ENCODE measurements at places on chromosomes 7 and 10.

- no peak for DNase-seq
Measured at GRCh38 chr7:129188892-129189660, 643 bp downstream of the SMO start.

DNA sequence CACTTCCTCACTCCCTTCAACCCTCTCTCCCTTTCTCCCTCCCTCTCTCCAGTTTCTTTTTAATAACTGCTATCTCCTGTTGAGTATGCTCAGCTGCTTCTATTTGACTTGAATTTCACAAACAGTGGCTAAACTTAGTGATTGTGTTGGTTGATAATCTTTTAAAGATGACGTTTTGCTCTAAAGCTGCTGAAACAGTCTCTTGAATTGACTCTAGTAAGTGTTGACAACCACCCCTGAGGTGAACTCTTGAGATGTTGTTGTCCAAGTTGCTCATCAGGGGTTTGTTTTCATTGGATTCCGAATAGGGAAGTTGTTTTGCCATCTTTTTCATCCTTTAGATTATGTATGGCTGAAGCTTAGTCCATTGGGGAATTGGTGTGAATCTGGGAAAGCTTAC, 176.2 kb downstream of the TWIST1 start:
- no peak for DNase-seq

DNA sequence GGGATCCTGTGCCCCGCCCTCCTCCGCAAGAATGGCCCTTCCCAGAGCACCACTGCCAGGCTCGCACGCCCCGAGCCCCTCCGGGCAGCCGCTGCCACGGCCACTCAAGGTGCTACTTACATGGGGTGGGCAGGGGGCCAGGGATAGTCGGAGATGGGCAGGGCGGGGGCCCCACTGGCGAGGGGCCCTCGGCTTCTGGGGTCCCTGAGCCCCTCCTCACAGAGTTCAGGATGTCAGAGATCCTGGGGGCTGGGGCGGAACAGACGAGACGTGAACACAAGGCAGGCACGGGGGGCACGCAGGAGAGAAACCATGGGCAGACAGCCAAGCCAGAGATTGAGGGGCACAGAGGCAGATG, 25.6 kb downstream of the YKT6 start:
- DNase-seq = no peak

DNA sequence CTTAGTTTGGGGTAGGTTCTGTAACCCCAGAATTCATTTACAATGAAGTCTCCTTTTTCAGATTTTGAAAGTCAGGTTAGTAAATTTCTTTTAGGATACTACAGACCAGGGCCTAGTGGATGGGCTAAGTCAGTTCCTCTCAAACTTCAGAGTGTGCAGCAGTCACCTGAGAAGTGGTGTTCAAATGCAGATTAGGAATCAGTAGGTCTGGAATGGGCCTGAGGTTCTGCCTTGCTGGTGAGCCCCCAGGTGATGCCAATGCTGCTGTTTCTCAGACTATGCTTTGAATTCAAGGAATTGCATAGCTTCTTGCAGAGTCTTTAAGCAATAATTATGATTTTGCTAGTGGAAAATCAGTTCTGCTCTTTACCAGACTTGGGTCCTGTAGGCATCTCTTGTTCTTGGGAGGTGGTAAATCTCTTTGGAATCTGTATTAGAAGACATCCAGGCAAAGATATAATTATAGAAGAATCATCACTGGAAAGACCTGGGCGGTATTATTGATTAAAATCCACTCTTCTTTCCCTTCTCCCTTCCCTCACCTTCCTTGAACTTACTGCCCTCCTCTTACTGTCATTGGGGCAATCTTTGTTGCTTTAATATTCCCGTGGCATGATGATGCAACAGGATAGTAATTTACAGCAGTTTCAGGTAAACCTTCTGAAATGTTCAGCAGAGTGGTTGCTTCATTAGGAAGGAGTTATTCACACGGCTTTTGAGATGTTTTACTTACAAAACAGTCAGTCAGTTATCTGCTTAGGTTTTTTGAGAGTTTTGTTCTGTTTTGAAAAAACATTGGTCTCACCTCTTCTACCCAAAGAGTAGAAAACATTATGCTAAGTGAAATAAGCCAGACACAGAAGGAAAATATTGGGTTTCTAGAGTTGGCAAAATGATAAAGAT, 87.2 kb downstream of the NRF1 start:
- no peak for DNase-seq

DNA sequence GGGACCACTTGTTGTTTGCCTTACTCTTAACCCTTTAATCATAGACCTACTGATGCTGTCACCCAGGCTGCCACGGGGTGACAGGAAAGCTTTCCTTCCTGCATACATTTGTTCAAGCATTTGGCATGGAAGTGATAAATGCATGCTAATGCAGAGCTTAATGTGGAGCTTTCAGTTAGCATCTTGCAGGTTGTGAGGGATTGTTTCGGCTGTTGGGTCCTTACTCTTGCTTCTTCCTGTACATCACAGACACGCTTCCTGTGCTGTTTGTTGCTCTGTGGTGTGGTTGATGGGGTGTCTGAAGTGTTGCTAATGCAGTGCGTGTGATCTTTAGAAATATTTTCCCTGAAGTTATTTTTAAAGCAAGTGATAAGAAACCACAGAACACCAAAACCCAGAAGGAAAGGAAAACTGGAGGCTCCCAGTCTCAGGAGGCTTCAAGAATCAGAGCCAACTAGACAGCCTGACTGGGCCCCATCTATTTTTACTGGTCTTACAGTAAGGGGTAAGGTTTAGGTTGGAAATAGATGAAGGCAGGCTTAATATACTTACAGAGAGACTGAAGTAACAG, 143.1 kb downstream of the CHN2 start:
- no peak for DNase-seq

GRCh38 chr7:100176096-100177044, 811 bp downstream of the GPC2 start:
- no peak for DNase-seq

DNA sequence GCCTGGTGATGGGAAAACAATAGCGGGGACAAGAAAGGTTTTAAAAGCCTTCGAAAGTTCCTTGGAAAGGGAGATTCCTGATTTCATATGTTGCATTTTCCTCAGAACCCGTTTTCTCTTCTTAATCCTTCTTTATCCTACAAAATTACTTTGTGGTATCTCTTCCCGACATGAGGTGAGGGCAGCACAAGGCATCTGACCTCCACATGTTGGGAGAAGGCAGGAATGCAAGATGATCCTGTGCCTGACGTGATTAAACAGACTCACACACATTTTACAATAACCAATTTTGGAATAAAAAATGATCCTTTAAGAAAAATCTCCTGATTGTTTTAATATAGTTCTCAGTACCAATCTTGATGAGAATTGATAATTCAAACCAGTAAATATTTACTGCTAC, 153.3 kb upstream of the MKLN1 start:
- no peak for DNase-seq

DNA sequence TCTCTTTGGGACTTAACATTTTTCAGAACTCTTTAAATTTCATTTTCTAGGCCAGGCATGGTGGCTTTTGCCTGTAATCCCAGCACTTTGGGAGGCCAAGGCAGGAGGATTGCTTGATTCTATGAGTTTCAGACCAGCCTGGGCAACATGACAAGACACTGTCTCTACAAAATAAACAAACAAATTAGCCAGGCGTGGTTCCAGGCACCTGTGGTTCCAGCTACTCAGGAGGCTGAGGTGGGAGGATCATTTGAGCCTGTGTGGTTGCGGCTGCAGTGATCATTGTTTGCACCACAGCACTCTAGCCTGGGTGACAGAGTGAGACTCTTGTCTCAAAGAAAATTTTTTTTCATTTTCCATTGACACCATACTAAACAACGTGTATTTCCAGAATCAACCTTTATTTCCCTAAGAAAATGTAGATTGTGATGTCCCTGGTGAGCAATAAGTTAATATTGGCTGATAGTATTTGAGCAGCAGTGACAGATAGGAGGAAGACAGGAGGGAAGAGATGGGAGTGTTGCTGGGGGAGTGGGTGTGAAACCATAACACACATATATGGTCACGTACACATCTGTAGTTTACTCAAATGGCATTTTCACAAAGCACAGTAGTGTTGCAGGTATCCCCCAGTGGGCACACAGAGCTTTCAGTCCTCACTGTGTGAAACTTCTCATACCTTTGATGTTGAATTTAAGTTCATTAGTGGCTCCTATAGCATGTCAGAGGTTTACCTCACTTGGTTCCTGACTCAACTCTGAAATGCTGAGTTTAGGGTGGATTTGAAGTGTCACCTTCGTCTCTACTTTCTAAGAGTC, 205.6 kb downstream of the AUTS2 start:
- no peak for DNase-seq

GRCh38 chr10:61897671-61898434, 3.6 kb upstream of the ARID5B start:
- peak; percentile 62 for DNase-seq

- DNase-seq = no peak
Measured at GRCh38 chr7:33816106-33816505, 89.2 kb upstream of the BMPER start.

- DNase-seq = no peak
Measured at GRCh38 chr7:132326878-132327589, 249.2 kb downstream of the PLXNA4 start.

DNA sequence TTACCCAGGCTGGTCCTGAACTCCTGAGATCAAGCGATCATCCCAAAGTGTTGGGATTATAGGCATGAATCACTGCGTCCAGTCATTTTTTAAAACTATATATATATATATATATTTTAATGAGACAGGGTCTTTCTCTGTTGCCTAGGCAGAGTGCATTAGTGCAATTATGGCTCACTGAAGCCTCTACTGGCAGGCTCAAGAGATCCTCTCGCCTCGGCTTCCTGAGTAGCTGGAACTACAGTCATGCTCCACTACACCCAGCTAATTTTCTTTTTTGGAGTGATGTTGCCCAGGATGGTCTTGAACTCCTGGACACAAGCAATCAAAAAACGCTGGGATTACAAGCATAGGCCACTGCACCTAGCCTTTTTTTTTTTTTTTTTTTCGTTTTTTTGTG, 55.3 kb upstream of the KAT6B start:
- peak; percentile 17 for DNase-seq

GRCh38 chr10:48317321-48317990, 11.0 kb downstream of the MAPK8 start:
- no peak for DNase-seq

GRCh38 chr7:92485974-92486373, 8.2 kb upstream of the ERVW-1 start:
- DNase-seq = no peak

GRCh38 chr10:26214004-26214403, 2.6 kb upstream of the GAD2 start:
- no peak for DNase-seq

DNA sequence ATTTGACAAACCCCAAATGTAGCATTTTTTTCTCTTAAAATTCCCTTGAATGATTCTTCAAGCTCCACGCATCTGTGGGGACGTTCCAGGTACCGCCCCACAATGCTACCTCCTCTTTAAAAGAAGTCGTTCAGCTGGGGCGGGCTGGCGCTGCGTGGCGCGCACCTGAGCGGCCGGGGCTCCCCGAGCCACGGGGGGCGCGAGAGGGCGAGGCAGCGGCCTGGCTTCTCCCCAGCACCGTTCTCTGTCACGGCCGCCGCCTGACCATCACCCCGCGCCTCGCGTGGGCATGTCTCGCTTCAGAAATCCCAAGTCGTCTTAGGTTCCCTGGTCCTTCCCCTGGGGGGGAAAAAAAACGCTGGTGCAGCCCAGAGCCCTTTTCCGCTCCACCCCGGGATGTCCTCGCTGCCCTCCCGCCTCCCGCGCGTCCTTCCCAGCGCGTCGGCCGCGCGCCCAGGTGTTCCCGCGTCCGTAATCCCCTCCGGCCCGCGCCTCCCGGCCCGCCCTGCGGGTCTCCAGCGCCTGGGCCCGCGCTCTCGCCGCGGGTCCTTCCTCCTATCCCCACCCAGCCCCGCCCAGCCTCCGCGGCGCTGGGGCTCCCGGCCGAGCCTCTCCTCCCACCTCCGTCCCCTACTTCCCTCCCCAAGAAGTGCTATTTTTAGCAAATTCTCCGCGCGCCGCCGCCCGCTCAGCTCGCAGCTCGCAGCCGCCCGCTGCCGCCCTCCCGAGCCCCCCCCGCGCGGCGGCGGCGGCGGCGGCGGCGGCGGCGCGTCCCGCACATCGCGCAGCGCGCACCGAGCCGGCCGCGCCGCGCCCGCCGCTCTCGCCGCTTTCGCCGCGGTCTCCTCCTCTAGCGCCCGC, 58.7 kb upstream of the PRPS1L1 start:
- no peak for DNase-seq

GRCh38 chr10:69861251-69862240, 59.8 kb downstream of the COL13A1 start:
- peak; percentile 51 for DNase-seq

DNA sequence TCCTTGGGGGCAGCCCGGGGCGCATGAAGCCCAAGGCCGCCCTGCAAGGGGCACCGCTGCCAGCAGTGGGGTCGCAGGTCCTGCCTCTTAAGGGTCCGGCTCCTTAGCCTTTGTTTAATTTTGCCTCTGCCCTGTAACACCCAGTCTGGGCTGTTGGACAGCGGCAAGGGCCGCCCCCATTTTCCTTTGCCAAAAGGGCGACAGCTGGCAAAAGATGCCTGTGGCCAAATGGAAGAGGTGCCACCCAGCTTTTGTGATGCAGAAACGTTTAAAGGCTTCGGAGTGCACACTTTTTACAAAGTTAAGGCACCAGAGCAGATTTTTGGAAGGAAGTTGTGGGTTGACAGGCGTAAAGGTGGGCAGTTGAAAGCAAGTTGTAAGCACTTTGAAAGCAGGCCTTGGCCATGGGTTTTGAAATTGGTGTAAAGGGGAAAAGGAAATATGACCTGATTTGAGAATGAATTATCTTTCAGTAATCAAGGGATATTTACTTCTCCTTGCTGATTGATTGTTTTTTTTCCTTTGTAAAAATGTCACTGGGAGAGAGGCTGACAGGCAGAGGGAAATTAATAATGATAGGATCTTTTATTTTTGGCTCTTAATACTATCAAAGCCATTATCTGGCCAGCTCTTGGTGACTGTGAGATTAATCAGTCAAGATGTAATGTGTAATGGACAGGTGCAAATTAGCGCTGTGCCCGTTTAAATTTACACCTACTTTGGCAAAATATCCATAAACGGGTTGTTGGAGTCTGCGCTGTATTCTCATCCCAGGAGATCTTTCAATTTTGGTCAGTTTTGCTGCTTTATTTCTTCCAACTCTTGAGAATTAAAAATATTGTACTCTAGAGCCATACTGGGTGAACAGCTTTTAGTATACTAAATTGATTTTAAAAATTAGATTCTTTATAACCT, 1.2 kb downstream of the CASD1 start:
- peak; percentile 78 for DNase-seq

DNA sequence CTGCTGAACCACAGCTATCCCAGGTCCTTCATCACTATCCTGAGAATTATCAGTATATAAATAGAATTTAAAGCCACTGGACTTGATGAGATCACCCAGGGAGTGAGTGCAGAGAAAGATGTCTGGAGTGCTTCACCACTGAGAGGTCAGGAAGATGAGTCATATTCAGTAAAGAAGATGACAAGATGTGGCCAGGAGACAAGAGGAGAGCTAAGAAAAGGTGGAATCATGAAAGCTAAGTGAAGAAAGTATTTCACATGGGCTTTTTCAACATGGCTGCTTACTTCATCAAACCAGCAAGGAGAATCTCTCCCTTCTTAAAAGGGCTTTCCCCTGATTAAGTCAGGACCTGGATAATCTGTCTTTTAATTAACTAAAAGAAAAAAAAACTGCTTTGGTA, 9.1 kb upstream of the PRKAR2B start:
- no peak for DNase-seq

GRCh38 chr7:88761779-88762178, 2.3 kb downstream of the ZNF804B start:
- DNase-seq = no peak
